ENCODE measurements at places on chromosomes 16 and 17. TPM values are rescaled to one million over a fixed set of nuclear protein-coding genes. Genes with fewer than 3 reads are reported as not detected.

SLFN12 gene
- total RNA-seq: 17.5 TPM

DNA sequence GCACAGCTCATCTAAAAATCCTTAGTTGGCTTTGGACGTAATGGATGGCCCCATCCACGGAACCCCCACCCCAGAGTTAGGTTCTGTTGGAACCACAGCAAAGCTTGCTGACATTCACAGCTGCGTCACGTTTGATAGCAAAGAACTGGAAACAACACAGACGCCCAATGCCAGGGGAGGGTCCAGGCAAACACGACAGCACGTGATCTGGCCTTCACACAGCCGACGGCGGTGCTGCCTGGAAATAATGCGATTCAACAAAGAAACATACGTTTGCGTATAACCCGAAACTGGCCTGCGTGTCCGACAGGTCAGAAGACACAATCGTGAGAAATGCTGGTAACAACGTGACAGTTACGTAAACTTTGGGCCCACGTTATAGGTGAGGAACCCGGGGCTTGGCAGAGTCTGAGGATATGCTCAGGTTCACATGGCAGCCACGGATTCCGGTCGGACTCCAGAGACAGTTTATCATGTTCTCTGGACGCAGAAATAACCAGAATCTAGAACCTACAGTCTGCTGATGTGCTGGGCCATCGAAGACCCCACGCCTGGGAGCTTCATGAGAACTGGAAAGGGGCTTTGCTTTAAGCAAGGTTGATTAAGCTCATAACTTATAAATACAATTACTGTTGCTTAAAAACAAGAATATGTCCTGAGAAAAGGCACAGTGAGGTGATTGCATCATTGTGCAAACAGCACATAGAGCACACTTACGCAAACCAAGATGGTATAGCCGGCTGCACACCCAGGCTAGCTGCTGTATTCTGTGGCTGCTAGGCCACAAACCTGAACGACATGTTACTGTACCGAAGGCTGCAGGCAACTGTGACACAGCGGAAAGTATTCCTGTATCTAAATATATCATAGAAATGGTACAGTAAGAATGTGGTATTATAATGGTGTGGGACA is 70.4 kb downstream of the RPH3AL start:
- DNase-seq: no peak
- H3K27me3 ChIP-seq: peaks cover 8% of the 10 kb centered on the region
- H3K27ac ChIP-seq: no peak overlapping the region
- H3K4me1 ChIP-seq: no peaks in the 10 kb centered on the region
- no peak overlapping the region for H3K4me3 ChIP-seq

MYH1 gene
- total RNA-seq: not detected

CCDC137 gene
- 37.0 TPM for total RNA-seq

- H3K4me3 ChIP-seq: no peak within 1 kb of the TSS
- no peak for DNase-seq
- H3K27me3 ChIP-seq: peaks cover 8% of the 10 kb centered on the region
- H3K4me1 ChIP-seq: peaks cover 9% of the 10 kb centered on the region
Measured at GRCh38 chr17:16971458-16972338, at the start of gene TNFRSF13B. TSS of gene TNFRSF13B (minus strand) at chr17:16972118. CDS start at chr17:16972075, 43 bp downstream.
